ENCODE measurements at places on chromosomes 16 and 17. TPM values are rescaled to one million over a fixed set of nuclear protein-coding genes. Genes with fewer than 3 reads are reported as not detected.

TPSG1 gene
- total RNA-seq, result not detected

KRT31 gene
- total RNA-seq, result not detected

DNA sequence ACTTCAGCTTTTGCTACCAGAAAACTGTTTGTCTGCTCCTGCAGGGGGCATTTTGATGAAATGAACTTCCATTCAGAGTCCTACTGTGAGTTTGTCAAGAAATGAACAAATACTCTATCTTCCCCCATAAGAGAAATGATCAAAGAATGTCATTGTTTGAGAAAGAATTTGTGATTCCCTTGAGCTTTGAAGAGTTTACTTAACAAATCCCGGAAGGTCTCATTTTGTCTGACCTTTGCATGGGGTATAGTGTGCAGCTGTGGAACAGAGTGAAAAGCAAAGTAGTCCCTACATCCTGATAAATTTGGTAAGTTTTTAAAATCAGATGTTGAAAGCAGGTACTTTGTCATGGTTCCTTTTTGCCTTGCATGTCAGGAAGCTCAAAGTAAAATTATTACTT lies 178.0 kb downstream of the ABCC12 start:
- DNase-seq, result no peak

- no peak for DNase-seq
These were observed 68.5 kb upstream of the TBX2 start for GRCh38 chr17:61331178-61331577.

- no peak for DNase-seq
These were observed 446.5 kb upstream of the CDH5 start for GRCh38 chr16:65919986-65920376.

OTOA gene
- total RNA-seq, result 0.11 TPM

GRCh38 chr17:62882878-62883277 lies 74.8 kb upstream of the MARCHF10 start:
- no peak for DNase-seq

GRCh38 chr17:40474419-40475002 lies 26.9 kb downstream of the TNS4 start:
- no peak for DNase-seq

Measured in HT1080 (cell line).